ENCODE measurements at places on chromosomes 2 and 18. TPM values are rescaled to one million over a fixed set of nuclear protein-coding genes. Genes with fewer than 3 reads are reported as not detected.

GRCh38 chr2:8234757-8235374 is 447.0 kb upstream of the ID2 start:
- no peak for DNase-seq

- DNase-seq, result no peak
Observed at GRCh38 chr18:50790948-50791347, 28.9 kb downstream of the MRO start.

GRCh38 chr2:74546004-74546403 is 7.7 kb downstream of the LOXL3 start:
- DNase-seq, result no peak

DNA sequence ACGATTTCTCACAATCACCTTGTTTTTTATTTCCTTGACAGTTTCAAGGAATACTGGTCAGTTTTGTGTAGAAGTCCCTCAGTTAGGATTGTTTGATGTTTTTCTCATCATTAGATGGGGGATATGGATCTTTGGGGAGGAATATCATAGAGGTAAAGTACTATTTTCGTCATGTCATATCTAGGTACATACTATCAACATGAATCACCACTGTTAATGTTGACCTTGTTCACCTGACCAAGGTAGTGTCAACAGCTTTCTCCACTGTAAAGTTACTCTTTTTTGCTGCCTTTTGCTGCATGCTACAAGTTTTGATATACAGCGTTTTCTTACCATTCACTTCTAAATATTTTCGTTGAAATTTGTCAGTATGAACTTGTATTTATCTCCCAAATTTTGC is 32.7 kb downstream of the NLRC4 start:
- DNase-seq, result no peak

GRCh38 chr2:197209742-197210408 is 100.7 kb downstream of the ANKRD44 start:
- DNase-seq, result no peak

DNA sequence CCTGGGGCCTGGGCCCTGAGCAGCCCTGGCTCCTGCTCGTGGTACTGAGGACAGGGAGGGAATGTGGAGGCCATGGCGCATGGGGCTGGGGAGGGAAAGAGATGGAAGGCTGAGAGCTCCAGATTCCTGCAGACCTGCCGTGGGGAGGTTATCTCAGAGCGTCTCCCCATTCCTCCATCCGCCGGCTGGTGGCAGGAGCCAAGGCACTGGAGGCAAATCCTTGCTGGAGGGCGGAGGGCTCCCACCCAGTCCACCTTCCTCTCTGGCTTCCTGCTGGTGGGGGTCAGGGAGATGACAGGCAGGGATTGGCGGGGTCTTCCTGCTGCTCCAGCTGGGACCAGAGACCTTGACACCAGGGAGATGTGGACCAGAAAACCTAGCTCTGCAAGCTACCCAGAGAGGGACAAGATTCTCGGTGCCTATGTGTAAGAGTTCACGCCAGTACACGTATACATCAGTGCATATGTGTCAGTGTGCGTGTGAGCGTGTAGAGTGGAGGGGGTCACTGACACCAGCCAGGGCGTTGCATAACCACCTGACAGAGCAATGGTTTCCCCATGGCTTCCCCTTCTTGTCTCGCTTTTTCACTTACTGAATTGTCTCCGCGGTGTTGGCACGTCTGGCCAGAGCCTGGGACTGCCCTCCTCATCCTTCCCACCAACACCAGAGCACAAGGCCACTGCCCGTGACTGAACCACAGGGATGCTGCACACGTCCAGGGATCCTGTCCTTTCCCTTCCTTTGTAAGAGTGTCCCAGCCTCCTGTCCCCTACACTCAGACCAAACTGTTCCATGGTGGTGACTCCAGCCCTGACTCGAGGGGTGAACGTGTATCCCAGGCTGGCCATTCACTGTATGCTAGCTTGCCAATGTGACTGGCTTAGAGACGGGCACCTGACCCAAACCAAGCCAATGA is 15.8 kb upstream of the SEMA4C start:
- DNase-seq, result no peak

GKN1 gene
- not detected for polyA plus RNA-seq
